AG09319 (cell line): ENCODE measurements at places on chromosomes 5 and 9.

- DNase-seq: no peak
Measured at GRCh38 chr9:98442541-98442940, 187.1 kb upstream of the TBC1D2 start.

DNA sequence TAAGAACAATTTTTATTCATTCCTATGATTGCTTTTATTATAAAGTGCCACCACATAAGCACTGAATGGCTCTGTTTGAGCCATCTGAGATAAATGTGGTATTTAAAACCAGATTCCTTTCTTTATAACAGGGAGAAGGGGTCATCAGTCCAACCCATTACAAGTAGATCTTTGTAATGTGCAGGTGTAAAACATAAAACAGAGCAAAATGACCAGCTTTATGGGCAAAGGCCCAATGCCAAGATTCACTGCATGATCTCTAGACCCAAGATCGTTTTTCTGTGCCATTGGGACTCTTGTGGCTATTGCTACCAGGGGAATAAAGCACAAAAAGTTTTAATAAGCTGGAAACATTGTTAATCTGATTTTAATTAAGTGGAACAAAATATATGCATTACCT, 469.9 kb downstream of the PRR16 start:
- DNase-seq: no peak

GRCh38 chr5:142837081-142837725, 67.0 kb downstream of the ARHGAP26 start:
- no peak for DNase-seq

DNA sequence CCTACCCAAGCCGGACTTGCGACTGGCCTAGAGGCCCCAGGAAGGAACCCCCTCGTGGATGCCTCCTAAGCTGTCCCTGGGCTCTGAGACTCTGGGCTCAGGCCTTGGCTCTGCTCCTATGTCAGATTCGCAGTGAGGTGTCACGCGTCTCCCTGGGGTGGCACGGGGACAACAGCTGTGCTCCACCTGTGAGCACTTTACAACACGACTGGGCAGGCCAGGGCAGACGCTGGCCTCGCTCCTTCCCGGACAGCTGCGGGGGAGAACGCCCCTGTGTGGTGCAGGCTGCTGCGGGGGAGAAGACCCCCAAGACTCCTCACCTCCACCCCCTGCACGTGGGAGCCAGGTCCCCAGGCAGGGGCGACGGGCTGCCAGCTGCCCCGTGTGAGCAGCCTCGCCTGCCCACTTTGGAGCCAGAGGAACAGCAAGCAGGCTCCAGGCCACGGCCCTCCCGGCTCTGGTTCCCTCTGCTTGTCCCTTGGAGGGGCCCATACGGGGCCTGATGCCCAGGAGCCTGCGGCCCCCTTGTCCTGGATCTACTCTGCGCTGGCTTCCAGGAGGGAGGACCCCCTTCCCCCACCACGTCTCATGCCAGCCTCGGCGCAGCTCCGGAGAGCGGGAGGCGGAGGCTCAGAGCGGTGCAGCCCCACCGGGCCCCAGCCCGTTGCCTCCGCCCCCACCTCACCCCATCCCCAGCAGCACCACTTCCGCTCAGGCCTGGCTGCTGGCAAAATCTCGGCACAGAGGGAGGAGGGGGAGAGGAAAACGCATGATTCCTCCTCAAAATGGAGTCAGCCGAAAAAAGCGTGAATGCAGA, 36.0 kb downstream of the SARDH start:
- DNase-seq: no peak

DNA sequence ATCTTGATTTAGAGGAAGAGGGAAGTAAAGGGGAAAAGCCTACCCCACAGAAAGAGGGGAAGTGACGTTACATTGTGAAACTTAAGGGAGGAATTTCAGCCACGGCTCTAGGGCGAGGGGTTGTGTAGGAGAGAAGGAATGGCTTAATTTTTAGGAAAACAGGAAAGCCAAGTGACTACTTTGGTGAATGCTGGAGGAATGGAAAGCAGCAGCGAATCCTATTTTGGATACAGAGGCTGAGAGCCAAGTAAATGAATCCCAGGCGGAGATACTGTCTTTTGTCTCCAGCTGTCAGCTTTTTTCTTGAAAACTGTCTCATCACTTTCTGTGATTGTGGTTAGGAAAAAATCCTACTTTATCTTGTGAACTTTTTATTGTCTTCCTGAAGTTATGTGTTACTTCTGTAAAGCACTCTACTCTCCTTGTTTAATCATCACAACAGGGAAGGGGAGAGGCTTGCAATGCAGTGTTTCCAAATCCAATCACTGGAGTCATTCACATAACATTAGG, 188.4 kb downstream of the TSSK1B start:
- DNase-seq: no peak

DNA sequence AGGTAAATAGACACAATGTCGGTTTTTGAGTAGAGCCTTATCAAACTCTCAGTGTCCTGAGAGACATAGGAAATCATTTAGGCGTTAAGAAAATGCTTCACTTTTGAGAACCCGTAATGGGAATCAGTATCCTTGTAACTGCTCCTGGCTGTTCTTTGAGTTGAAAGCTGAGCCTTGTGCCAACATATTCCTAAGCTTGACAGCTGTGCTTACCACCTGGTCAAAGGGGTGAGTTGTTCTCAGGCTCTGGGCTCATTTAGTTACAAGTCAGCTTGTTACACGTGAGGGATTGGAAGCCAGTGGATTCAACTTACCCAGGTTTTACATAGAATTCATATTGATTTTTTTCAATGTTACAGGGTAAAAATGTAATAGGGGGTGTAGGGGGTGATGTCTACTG, 145.9 kb downstream of the GABRB2 start:
- DNase-seq: no peak

GRCh38 chr5:20050262-20050661, 62.3 kb upstream of the CDH18 start:
- no peak for DNase-seq

GRCh38 chr5:150286820-150287219, 2.8 kb downstream of the CAMK2A start:
- DNase-seq: no peak

- DNase-seq: no peak
Measured at GRCh38 chr9:101737705-101738565, 512 bp downstream of the GRIN3A start.

DNA sequence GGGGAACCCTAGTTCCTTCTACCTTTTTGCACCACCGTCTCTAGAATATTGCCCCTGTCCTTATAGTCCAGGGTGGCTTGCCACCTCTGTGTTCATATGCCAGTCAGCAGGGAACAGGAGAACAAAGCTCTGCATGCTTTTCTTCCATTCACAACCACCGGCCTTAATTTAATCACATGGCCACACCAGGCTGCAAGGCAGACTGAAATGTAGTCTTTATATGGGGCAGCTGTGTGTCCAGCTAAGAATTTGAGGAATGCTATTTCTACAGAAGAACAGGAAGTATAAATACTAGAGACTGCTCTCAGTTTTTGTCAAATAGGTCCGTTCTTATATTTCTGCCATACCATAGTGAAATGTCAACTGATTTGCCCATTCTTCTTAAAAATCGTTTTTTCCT, 5.8 kb downstream of the C5orf22 start:
- DNase-seq: no peak

GRCh38 chr5:2110137-2110933, 227.6 kb upstream of the IRX4 start:
- DNase-seq: no peak

DNA sequence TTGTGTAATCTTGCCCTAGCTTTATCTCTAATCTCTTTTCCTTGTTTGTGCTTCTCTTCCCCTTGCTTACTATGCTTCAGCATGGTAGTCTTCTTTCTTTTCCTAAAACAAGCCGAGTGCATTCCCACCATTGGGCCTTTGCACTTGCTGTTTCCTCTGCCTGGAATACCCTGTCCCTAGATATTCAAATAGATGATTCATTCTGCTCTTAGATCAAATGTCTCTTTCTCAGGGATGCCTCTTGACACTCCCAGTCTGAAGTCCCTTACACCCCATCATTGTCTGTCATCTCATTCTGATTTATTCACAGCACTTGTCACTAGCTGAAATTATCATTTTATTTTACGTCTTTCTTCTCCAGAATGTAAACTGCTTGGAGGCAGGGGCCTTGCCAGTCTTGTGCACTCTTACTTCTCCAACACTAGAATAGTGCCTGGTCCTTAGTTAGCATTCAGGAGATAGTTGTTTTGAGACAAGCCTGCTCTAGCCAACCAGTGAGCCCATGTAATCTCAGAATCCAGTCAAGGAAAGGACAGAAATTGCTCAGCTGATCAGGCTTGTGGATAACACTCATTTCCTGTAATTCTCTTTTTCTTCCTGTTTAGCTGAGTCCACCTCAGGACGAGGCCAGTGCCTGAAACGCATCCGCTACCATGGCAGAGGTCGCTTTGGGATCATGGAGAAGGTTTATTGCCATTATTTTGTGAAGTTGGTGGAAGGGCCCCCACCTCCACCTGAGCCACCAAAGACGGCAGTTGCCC, 25.4 kb downstream of the MRPL22 start:
- DNase-seq: no peak

GRCh38 chr5:142798099-142798770, 28.1 kb downstream of the ARHGAP26 start:
- DNase-seq: no peak

GRCh38 chr5:149161026-149161687, 19.9 kb downstream of the ABLIM3 start:
- DNase-seq: no peak

GRCh38 chr9:133583586-133583985, 25.6 kb downstream of the FAM163B start:
- DNase-seq: no peak

DNA sequence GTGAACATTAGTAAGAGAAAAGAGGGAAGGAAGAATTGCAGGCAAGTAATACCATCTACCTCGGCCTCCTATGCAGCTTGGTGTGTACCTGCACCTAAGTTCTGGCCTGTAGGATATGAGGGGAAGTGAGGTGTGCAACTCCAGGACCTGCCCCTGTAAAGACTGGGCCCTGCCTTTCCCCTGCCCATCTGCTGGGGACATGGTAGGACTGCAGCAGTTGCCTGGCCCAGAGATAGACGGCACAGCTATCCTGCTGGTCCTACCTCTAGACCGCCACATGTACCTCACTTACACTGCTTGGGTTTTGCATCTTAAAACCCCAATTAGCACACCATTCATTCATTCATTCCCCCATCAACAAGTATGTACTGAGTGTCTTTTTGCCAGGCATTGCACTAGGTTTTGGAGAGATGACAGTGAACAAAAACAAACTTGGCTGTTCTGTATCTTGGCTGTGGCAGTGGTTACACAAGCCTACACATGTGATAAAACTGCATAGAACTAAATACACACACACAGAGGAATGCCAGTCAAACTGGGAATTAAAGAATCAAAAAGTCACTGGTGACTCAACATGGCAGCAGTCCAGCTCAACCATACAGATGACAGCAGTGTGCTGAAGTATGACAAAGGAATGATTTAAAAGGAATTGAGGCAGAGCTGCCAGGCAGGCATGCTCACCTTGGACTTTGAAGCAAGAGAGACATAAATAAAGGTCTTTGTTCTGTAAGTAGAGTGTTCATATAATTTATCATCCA, 23.3 kb upstream of the MGAT1 start:
- DNase-seq: no peak

GRCh38 chr5:74332682-74333081, 307.8 kb downstream of the ENC1 start:
- no peak for DNase-seq

GRCh38 chr5:170632985-170633234, 129.1 kb downstream of the KCNIP1 start:
- DNase-seq: no peak

- no peak for DNase-seq
Measured at GRCh38 chr5:167750586-167750985, 540.9 kb upstream of the WWC1 start.

GRCh38 chr5:172849606-172850453, 15.8 kb downstream of the ERGIC1 start:
- no peak for DNase-seq

DNA sequence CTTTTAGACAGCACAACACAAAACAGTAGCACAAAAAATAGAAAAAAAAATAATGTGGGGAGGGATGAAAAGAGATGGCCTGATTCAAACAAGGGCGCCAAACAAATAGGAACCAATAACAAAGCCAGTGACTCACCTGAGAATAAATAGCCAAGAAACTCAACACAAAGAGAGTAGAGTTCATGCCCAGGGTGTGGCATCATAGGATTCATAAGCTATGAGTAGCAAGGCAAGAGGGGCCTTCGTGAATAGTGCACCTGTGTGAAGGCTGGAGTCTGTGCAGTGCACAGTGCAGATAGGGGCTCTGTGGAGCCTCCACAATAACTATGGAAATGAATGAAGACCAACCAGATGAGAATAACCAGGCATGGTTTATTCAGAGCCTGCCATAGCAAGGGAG, 541.7 kb downstream of the SPOCK1 start:
- DNase-seq: no peak

DNA sequence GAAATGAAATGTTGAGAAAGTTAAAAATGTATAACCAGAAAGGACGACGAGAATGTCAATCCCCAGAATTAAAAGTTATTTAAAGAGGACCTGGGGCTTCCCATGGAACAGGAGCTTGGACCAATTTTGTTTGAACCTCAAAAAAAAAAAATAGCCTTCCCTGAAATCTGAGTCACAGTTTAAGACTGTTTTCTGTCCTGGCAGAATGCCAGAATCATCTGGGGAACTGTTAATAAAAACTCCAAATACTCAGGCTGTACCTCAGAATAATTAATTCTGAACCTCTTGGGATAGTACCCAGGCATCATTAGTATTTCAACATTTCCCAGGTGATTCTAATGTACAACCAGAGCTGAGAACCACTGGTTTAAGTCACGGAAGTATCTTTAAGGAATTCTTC, 102.2 kb upstream of the SLCO6A1 start:
- no peak for DNase-seq

DNA sequence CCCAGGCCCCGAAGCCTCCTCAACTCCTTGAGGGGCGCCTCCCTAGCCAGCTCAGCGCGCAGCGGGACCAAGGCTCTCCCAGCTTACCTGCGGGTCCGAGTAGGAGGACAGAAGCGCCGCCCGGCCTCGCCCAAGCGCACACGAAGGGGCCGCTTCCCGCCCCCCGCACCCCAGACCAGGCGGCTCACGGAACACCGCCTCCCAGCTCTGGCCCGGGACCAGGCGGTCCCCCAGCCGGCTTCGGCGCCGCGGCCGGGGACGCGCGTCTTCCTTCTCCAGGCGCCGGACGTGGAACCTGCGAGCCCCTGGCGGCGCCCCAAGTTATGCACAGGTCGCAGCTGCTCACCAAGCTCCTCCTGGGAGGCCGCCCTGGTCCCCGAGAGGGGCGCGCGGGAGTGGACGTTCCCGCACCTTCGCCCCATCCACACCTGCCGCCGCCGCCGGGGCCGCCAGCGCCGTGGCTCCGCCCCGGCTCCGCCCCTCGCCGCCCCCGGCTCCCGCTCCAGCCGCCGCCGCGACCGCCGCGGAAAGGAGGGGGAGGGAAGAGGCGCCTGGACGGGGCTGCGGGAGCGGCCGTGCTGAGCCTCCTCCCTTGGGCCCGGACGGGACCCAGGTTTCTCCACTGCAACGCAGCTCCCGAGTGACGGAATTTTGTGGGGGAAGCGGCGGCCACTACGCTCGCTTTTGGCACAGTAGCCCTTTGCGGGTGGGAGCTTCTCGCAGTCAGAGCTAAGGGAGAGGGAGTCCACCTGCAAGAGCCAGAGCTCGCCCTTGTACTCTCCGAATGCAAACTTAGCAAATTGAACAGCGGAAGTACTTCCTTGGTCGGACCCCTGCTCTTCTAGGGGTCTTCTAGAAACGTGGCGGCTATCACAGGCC, 77.5 kb upstream of the IFNE start:
- no peak for DNase-seq

DNA sequence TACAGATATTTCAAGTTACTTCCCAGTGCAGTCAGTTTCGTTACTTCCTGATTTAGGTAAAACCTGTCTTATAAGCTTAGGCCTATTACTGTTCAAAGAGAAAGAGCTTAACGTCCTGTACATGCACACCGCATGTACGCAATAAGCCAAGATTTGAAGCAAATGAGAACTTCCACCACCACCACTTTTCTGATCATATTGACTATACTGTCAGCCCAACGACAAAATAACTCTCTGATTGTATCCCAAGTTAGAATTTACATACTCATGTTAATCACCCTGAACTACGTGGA, 5.1 kb downstream of the NFIB start:
- DNase-seq: no peak
